C1 segment of cervical spinal cord (tissue), 14 donors: ENCODE measurements at places on chromosomes 5 and 9.

GRCh38 chr9:135073081-135073740 lies 14.3 kb upstream of the OLFM1 start:
- DNase-seq: no peak

GRCh38 chr9:114058688-114059046 lies 19.4 kb downstream of the AMBP start:
- no peak for DNase-seq

DNA sequence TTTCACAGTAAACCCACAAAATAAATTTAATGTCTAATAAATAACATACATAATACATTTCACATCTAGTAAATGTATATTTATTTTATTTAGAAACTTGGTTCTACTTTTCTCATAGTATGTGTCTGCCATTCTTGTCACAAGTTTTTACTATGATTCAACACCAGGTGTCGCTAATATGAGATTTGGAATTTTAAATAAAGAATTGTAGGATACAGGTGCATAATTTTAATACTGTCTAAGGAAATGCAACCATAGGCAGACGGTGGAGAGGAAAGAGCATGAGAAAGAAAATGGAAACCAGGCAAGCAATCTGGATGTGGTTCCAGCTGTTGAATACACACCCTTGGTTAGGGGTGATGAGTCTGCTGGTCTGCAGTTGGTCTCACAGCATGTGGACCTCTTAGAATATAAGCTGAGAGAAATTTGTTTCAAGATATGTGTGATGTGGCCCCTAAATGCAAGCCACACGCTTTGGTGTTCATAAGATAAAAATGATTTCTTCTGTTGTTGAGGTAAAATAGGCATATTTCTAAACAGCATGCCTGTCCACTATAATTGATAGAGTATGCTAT lies 114.7 kb upstream of the TXNDC8 start:
- DNase-seq: no peak

- DNase-seq: no peak
Observed at GRCh38 chr9:16689351-16689938, 181.0 kb downstream of the BNC2 start.

GRCh38 chr9:136223871-136224640 lies 19.1 kb upstream of the LHX3 start:
- no peak for DNase-seq

DNA sequence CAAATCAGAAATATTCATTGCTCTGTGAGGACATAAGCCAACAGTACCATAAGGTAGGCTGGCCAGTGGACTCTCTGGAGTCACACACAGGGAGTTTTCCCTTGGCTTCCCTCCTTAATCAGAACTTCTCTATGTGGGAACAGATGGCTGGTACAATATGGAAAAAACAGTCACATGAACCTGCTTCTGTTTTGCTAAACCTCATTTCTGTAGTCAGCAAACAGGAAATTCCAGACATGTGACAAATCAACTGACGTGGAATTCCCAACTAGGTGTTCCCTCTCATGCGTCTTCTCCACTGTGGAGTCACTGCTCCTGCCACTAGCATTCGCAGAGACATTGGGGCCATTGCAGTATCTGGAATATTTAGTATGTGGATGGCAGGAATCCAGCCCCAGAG lies 617.6 kb downstream of the KIF4B start:
- DNase-seq: no peak

DNA sequence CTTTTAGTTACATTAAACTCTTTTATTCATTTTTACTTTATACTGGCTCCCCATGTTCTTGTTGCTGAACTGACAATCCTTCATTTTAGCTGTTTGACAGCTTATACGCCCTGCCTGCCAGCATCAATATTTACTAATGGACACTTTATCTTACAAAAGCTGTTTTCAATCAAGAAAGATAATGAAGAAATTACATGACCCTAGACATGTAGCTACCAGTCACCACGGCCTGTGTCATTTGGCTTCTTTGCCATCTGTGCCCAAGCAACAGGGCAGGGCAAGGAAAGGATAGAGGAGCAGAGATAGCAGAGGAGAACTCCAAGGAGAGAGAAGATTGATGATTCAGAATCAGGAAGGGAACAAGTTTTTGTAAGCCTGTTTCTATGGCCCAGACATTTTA lies 647.3 kb downstream of the BRINP1 start:
- DNase-seq: no peak

- DNase-seq: no peak
Observed at GRCh38 chr9:114745108-114745848, 60.6 kb downstream of the TNFSF15 start.

DNA sequence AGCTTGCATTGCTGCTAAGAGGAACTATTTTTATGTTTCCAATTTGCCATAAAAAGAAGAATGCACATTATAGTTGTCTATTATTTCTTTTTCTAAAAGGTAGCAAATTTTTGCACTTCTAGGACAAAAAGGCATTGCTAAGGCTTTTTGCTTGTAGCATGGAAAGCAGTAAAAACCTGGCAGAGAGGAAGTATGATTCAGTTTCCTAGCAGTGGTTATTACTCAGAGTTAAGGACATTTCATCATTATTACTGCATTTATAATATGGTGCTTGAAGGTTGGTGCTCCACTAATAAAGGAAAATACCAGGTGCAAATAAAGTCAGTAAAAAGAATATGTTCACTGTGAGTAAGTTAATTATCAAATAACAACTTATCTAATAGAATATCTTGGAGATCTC lies 179.8 kb upstream of the PLPPR1 start:
- no peak for DNase-seq

DNA sequence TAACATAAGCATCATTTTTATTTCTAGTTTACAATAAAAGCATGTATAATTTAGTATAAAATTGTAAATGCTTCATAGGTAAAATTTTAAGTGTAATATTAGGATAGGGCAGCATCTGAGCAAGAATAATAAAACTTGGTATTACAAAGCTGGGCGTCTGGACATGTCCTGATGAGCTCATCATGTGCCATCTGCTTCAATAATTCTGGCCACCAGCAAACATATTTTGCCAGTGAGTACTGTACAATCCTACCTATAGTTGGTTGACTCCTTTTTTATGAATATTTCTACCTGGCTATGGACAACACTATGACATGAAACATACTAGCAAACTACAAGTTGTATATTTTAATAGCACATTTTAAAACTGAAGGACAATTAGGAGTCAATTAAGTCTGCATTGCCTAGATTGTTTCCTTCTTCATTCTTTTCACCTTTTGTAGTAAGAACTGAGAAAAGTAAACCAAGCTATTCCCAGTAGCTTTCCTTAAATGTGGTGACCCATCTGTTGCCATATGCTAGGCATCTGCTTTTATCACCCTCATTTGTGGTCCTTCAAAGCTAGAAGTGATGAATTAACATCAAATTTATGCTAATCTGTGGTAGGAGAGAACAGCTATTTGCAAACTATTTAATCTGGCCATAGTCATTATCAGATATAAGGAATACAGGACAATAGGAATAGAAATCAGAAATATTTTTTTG lies 23.4 kb downstream of the LURAP1L start:
- no peak for DNase-seq

- no peak for DNase-seq
Observed at GRCh38 chr5:110150199-110150598, 460.5 kb downstream of the MAN2A1 start.

GRCh38 chr5:150166650-150167511 lies at the start of gene CDX1:
TSS of gene CDX1 (plus strand) at chr5:150166778. CDS start at chr5:150166877, 99 bp downstream.
- no peak for DNase-seq

DNA sequence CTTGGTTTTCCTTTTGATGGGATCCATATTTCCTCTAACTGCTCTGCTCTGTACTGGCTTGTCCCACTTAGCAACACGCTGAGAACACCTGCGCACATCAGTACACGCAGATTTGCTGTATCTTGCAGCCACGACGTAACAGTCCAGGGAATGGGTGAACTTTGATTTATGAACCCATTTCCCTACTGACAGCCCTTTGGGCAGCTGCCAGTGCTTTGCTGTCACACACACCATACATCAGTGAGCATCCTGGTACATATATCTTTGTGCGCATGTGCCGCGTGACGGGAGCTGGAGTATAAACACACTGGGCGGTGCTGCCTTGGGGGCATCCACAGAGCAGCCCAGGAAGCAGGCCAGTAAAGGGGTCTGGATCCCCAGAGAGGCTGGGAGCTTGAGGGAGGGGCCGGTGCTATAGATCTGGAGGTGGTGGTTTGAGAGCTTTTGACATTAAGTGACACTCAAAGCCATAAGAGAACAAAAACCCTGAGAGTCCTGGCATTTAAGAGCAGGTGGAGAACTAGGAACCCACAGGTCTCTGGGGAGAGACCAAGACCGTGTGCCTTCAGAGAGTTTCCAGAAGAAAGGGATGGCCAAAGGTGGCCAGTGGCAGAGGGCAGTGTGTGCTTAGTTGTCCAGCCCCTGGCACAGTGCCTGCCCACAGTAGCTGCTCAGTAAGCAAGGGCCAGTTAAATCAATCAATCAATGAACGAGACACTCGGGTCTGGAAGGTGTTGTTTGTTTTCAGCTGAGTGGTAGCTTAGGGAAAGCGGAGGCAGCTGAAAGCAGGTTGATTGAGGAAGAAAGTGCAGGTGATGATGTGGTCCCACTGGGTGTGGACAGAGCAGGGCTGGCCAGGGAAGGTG lies 53.7 kb downstream of the LMX1B start:
- DNase-seq: no peak

GRCh38 chr9:74025402-74025925 lies 471.7 kb upstream of the RORB start:
- DNase-seq: no peak

DNA sequence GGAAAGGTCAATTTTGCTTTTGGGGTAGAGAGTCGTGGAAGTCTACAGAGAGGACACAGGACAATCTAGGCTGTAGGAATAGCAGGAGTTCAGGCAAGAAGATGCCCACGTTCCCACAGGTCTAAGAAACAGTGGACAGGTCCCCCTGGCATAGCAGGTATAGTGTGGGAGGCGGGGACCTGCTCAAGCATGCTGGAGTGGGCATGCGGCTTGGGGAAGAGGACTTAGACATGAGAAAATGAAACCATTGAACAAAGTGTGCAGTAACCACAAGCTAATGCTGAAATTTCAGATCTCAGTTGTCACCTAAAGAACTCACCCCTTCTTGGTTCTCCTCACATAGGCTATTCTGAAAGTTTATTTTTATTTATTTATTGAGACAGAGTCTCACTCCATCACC lies 142.8 kb upstream of the EFNA5 start:
- no peak for DNase-seq

GRCh38 chr9:83999141-83999918 lies 18.7 kb downstream of the RMI1 start:
- no peak for DNase-seq

DNA sequence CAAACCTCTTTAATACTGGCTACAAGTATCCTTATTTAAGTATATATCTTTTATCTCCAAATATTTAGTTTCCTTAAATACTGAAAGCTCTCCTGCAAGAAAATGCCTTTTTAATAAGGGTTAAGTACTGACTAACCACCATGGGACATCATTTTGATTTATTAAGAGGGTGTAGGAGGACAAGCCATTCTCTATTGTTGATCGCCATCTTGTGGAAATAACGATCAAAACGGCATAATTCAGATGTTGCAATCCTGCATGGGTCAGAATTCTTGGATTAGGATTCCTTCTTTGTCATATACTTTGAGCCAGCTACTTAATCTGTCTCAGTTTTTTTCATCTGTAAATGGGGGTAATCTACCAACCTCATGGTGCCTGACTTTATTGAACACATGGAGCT lies 28.7 kb upstream of the C5orf46 start:
- no peak for DNase-seq

DNA sequence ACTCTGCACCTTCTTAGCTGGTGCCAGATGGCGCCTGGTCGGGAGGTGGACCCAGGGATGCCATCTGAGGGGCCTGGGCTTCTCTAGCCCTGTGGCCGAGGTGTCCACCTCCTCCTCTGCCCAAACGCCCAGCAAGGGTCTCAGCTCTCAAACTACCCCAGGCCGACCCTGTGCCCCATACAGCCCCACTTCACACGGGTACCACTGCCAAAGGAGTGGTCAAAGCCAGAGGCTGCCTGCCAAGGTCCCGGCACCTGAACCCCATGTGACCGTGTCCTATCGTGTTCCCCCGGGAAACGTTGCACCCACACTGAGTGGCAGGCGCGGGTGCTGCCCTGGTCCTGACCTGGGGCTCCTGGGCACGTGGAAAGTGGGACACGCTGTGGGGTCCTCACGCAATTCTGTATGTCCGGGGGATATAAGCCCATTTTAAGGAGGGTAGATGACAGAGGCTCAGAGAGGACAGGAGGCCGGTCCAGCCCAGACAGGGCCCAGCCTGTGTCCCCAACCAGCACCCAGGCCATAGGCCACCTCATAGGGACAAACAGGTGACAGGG lies 1.9 kb downstream of the ENTPD8 start:
- no peak for DNase-seq
